ENCODE measurements at places on chromosomes 1 and 21. TPM values are rescaled to one million over a fixed set of nuclear protein-coding genes. Genes with fewer than 3 reads are reported as not detected.

GRCh38 chr1:96357141-96357765 is 364.3 kb upstream of the PTBP2 start:
- no peak for DNase-seq

GRCh38 chr1:204438628-204439027 is 27.0 kb upstream of the PPP1R15B start:
- DNase-seq: no peak

The LAX1 gene
- 15.2 TPM for total RNA-seq

DNA sequence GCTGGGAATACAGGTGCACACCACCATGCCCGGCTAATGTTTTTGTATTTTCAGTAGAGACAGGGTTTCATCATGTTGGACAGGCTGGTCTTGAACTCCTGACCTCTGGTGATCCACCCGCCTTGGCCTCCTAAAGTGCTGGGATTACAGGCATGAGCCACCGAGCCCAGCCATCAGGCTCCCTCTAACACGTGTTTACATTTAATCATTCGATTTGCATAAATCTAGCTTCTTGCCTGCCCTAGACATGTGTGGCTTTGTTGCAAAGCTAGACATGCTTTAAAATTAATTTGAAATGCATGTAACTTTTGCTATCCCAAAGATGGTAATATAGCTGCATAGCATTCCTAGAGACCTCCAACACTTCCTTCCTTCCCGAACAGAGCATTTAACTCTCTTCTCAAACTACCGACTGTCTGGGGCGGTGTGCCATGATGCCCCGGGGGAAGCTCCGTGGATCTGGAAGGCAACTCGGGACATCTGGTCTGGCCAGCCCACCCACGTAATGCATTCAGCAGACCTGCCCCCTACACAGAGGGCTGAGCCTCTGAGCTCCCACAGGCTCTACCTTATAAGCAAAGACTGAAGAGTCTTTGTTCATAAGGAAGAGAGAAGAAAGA is 34.6 kb upstream of the NID1 start:
- DNase-seq: no peak

DNA sequence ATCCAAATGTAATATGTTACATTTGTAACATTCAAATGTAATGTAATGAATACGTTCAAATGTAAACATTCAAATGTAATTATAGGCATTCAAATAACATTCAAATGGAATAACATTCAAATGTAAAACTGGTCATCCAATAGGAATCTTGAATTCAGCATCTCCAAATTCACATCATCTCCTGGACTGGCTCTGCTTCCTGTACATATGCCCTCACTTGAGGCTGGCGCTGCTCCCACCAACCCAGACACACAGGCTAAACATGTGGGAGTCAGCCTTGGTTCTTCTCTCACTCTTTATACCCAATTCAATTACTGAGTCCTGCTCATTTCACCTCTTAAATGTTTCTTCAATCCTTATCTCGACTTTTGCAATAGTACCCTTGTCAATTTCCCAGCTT is 6.9 kb downstream of the EBNA1BP2 start:
- no peak for DNase-seq

GRCh38 chr1:1038694-1039093 is 18.8 kb downstream of the AGRN start:
- DNase-seq: no peak

- no peak for DNase-seq
Observed at GRCh38 chr1:246792603-246793002, 68.4 kb downstream of the SCCPDH start.

- DNase-seq: no peak
Observed at GRCh38 chr1:156423422-156424352, 54.7 kb downstream of the RHBG start.

- no peak for DNase-seq
Observed at GRCh38 chr1:181531951-181532600, 48.8 kb downstream of the CACNA1E start.

The LCE3D gene
- total RNA-seq: not detected

DNA sequence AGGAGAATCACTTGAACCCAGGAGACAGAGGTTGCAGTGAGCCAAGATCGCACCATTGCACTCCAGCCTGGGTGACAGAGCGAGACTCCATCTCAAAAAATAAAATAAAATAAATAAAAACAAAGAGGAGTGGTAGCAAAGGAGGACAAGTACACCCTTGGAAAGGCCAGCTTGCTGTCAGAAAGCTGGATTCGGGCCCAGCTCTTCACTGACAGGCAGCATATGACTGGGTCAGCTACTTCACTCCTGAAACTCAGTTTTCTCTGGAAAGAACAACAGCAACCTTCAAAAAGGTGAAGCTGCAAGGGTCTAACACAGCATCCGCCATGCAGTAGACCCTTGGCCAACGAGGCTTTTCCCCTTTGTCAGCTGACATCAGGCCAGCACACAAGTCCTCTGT is 156.0 kb upstream of the TIAM1 start:
- no peak for DNase-seq

DNA sequence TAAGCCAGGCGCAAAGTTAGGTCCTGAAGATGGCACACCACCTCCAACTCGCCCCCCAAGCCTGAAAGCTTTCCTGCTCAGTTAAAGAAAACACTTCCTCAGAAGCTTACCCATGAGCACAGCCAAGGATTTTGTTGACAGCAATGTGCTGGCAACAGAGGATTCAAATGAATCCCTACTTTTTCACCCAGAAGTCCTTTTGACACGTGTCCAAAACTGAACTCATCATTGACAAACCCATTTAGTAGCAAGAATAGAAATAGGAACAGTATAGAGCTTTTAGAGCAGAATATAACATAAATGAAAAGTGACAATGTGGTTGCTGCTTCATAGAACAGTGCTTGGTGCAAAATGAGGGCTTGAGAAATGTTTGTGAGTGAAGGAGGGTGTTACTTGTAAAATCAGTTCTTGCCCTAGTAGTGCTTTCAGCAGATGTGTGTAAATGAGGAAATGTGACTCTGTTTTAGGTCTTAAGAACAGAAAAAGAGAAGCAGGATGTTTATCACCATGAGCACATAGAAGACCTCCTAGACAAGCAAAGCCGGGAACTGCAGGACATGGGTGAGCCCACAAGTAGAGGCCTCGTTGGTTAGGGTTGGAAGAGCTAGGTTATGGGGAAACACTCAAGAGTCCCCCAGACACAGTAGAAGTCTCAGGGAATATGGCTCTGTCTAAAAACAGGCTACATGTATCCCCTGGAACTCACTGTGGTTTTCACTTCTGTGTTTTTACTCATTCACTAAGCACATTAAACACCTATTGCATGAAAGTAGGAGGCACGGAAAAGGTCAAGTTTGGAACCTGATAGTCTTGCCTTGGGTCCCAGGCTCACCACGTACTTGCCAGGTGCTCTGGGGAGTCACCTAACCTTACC is 48.6 kb upstream of the TMEM125 start:
- no peak for DNase-seq

GRCh38 chr1:54653036-54653435 is 11.4 kb downstream of the MROH7 start:
- no peak for DNase-seq
